ENCODE measurements at places on chromosomes 1 and 21. TPM values are rescaled to one million over a fixed set of nuclear protein-coding genes. Genes with fewer than 3 reads are reported as not detected.
A peak's percentile ranks its signal among the peaks of the same experiment; 100 is the strongest.

JUN gene
- total RNA-seq, result 1,209 TPM

RGS16 gene
- 1.3 TPM for total RNA-seq

- no peaks in the 10 kb centered on the region for H3K4me1 ChIP-seq
- no peaks in the 10 kb centered on the region for H3K36me3 ChIP-seq
- H3K4me3 ChIP-seq, result no peak overlapping the region
- DNase-seq, result no peak
Measured at GRCh38 chr1:96253246-96254035, 468.1 kb upstream of the PTBP2 start.

DNA sequence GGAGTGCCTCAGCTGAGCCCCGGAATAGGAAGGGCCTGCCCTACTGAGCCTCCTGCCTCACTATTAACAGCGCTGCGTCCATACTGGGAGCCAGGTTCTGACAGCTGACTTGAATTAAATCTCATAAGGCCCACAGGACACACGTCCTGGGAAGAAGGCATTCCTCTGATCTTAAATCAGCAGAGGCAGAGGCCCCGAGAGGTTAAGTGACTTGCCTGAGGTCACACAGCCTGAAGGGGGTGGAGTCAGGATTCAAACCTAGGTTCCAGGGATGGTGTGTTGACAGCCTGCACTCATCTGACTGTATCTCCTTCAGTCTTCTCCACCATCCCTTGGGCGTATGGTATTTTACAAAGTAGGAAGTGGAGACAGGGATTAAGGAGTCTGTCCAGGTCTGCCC, 79.8 kb downstream of the AJAP1 start:
- no peak overlapping the region for H3K27ac ChIP-seq
- H3K36me3 ChIP-seq, result no peaks in the 10 kb centered on the region
- H3K4me3 ChIP-seq, result no peak overlapping the region

LRP8 gene
- 24.9 TPM for total RNA-seq

- no peak overlapping the region for H3K4me3 ChIP-seq
- peaks cover 2% of the 10 kb centered on the region for H3K27me3 ChIP-seq
Measured at GRCh38 chr1:78038071-78038470, 7.7 kb upstream of the GIPC2 start.

DNA sequence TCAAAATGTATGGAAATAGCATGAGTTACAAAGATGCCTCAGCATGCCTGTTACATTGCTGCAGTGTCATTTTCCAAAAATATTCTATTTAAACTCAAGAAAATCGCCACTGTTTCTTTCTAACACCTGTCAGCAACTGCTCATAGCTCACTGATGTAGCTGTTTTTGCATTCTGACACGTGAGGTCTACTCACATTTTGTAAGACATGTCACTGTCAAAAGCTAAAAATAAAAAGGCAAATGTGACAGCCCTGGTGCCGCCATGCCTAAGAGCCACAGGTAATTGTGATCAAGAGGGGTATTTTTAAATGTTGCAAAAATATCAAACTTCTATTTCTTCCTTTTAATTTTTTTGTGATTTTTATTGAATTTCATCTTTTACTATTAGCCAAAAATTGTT, 556.2 kb upstream of the TMPRSS15 start:
- no peaks in the 10 kb centered on the region for H3K36me3 ChIP-seq
- no peak for DNase-seq
- H3K4me1 ChIP-seq, result no peaks in the 10 kb centered on the region
- no peak overlapping the region for H3K27ac ChIP-seq
- no peak overlapping the region for H3K4me3 ChIP-seq
- no peaks in the 10 kb centered on the region for H3K27me3 ChIP-seq

DNA sequence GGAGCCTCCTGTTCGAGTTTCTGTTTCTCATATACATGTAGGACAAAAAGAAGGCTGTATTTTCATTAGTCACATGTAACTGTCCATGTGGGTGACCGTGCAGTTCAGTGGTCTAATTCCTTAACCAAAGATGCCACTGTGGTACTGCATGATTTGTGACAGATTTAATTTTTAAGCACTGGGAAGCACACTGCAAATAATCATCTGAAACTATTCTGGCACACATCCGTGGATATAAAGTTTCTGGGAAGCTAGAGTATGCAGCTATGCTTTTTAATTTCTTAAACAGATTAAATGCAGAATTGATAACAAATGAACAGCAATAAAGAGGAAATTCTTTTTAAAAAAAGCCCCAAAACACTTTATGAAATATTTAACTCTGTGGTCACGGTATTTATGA, 254.8 kb downstream of the LMO4 start:
- DNase-seq, result no peak
- H3K27ac ChIP-seq, result no peak overlapping the region
- no peaks in the 10 kb centered on the region for H3K4me1 ChIP-seq
- no peak overlapping the region for H3K4me3 ChIP-seq
- no peaks in the 10 kb centered on the region for H3K36me3 ChIP-seq

DNA sequence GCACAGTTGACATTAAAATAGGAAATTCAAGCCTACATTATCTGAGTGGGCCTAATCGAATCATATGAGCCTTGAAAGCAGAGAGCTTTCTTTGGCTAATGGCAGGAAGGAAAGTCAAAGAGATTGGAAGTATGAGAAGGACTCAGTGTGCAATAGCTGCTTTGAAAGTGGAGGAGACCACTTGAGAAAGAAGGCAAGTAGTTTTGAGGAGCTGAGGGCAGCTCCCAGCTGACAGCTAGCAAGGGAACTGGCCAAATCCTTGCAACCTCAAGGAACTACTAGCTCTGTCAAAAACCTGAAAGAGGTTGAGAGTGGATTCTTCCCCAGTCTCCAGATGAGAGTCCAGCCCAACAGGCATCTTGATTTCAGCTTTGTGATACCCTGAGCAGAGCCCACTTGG, 149.0 kb upstream of the CACYBP start:
- no peaks in the 10 kb centered on the region for H3K36me3 ChIP-seq
- H3K27ac ChIP-seq, result no peak overlapping the region
- no peak overlapping the region for H3K4me3 ChIP-seq
- DNase-seq, result no peak

SLC16A4 gene
- 0.34 TPM for total RNA-seq

- no peaks in the 10 kb centered on the region for H3K4me1 ChIP-seq
- no peak for DNase-seq
- H3K27ac ChIP-seq, result no peak overlapping the region
- no peaks in the 10 kb centered on the region for H3K36me3 ChIP-seq
- no peaks in the 10 kb centered on the region for H3K27me3 ChIP-seq
Measured at GRCh38 chr21:26810266-26810665, 34.9 kb downstream of the ADAMTS1 start.

DNA sequence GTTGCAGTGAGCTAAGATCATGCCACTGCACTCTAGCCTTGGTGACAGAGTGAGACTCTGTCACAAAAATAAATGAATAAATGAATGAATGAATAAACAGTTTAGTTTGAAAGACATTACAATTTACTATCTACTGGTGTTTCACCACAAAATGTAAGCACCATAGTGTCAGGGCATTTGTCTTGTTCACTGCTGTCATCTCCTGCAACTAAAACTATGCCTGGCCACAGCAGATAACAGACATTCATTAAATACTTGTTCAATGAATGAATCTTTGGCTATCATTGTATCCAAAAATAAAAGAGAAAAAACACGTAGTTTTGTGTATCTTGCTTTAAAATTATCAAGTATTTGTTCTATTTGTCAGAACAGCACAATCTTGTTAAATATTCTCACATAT, 32.5 kb downstream of the SASS6 start:
- no peaks in the 10 kb centered on the region for H3K4me1 ChIP-seq
- no peak overlapping the region for H3K27ac ChIP-seq
- no peak overlapping the region for H3K4me3 ChIP-seq
- H3K27me3 ChIP-seq, result no peaks in the 10 kb centered on the region
- DNase-seq, result no peak

NR0B2 gene
- not detected for total RNA-seq

GRCh38 chr1:203128716-203129500, 1.4 kb downstream of the ADORA1 start:
- H3K4me3 ChIP-seq, result no peak overlapping the region
- no peaks in the 10 kb centered on the region for H3K36me3 ChIP-seq
- H3K27ac ChIP-seq, result no peak overlapping the region
- H3K27me3 ChIP-seq, result peaks cover 8% of the 10 kb centered on the region

GRCh38 chr1:150695561-150695960, 1.4 kb downstream of the GOLPH3L start:
- H3K4me3 ChIP-seq, result no peak overlapping the region
- no peaks in the 10 kb centered on the region for H3K4me1 ChIP-seq
- no peak for DNase-seq
- no peak overlapping the region for H3K27ac ChIP-seq
- H3K36me3 ChIP-seq, result peaks cover 29% of the 10 kb centered on the region
- no peaks in the 10 kb centered on the region for H3K27me3 ChIP-seq

OXCT2 gene
- 0.42 TPM for total RNA-seq

DNA sequence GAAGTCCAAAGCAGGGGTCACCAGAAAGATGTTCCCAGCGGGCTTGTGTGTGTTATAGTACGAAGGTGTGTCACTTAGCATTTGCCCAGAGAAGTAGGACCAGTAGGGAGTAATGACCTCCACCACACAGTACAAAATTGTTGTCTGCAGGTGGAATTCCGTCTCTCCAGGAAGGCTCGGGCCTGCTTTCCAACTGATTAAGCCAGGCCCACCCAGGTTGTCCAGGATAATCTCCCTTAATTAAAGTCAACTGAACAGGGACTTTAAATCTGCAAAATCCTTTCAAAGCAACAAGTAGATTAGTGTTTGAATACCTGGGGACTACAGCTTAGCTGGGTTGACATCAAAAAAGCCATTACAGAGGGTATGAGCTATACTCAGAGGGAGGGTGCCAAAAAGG, 131.3 kb downstream of the BACH1 start:
- H3K4me3 ChIP-seq, result no peak overlapping the region
- H3K27me3 ChIP-seq, result no peaks in the 10 kb centered on the region

IL24 gene
- total RNA-seq, result not detected

HEATR1 gene
- 43.0 TPM for total RNA-seq

DNA sequence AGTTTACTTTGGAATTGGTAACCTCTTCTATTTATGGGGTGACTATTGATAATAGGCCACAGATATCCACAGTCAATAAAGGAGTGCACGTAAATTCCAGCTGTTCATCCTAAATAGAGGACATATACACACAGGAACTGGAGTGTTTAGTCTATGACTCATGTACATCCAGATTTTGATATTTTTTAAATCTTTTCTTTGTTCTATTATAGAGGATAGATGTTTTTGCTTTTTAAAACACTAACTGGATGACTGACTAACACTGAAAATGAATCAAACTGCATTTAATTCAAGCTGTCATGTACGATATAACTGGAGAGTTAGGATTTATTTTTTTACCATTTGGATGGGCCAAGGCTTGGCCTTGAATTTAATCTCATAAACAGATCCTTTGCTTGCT, 45.9 kb downstream of the RGL1 start:
- no peak overlapping the region for H3K4me3 ChIP-seq
- H3K4me1 ChIP-seq, result no peaks in the 10 kb centered on the region
- H3K36me3 ChIP-seq, result no peaks in the 10 kb centered on the region
- H3K27me3 ChIP-seq, result no peaks in the 10 kb centered on the region
- no peak overlapping the region for H3K27ac ChIP-seq

ADGRL2 gene
- not detected for total RNA-seq

DNA sequence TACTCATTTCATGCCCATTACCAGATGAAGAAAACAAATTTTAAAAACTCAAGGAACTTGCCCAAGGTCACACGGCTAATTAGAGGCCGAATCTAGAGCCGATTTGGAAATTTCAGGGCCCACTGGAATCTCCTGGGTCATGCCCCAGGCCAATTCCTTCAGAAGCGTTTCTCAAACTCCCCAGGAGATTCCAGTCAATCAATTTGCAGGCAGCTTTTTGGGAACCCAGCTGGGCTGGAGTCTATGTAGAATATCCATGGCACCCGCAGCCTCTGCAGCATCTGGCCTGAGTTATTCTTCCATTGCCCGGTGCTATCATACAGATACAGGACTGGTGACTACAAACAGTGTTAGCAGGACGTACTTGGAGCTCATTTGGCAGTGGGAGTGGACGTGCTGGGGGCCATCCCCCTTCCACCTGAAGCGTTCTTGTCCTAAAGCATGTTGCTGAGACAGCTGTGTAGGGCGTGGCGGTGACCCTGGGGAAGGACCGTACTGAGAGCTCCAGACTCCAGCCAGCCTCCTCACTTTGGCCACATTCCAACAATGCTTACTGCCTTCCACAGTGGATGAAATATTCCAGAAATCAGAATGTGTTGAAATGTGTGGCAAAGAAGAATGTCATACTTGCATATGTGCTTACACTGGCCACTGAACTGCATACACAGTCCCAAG, 38.3 kb downstream of the ABCG1 start:
- H3K4me1 ChIP-seq, result peaks cover 25% of the 10 kb centered on the region
- no peaks in the 10 kb centered on the region for H3K27me3 ChIP-seq
- no peak for DNase-seq
- H3K36me3 ChIP-seq, result no peaks in the 10 kb centered on the region

- no peaks in the 10 kb centered on the region for H3K27me3 ChIP-seq
- peaks cover 11% of the 10 kb centered on the region for H3K36me3 ChIP-seq
- H3K4me3 ChIP-seq, result no peak overlapping the region
- H3K27ac ChIP-seq, result peak overlapping the region; percentile 77
- DNase-seq, result no peak
Measured at GRCh38 chr1:221727146-221728036, 14.5 kb downstream of the DUSP10 start.

XCL2 gene
- 32.6 TPM for total RNA-seq

DNA sequence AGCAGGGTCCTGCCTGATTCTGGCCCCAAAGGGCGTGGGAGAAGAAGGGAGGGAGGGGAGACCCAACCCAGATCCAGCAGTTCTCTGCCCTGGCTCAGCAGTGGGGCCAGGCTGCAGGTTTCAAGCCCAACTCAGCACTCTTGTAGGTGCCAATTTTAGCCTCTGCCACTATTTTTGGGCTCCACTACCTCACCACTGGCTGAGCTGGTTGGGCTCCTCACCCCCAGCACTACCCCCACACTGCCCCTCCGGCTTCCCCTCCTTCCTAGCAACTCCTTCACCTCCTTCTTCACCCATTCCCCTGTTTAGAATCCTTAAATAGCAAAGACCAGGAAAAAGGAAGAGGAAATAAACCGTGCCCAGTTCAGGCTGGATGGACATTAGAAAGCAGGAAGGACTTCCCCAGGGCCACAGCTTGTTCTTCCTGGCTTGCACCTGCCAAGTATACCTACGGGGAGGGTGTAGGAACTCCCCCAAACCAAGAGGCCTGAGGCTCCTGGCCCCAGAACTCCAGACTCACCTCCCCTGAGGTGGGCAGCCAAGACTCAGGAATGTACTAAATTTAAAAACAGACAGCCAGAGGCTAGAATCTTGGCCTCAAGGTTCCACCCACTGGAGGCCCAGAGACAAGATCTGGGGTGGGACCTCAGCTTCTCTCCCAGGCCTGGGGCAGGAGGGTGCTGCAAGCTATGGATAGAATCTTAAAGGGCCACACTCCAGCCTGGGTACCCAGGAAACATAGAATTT, 1.4 kb upstream of the ARHGEF2 start:
- H3K27me3 ChIP-seq, result no peaks in the 10 kb centered on the region
- peaks cover 72% of the 10 kb centered on the region for H3K4me1 ChIP-seq
- H3K36me3 ChIP-seq, result peaks cover 4% of the 10 kb centered on the region
- DNase-seq, result no peak

GRCh38 chr1:2587071-2587859, 688 bp downstream of the PRXL2B start:
- no peaks in the 10 kb centered on the region for H3K27me3 ChIP-seq
- H3K4me1 ChIP-seq, result peaks cover 36% of the 10 kb centered on the region
- peak overlapping the region; percentile 51 for H3K4me3 ChIP-seq
- H3K36me3 ChIP-seq, result peaks cover 6% of the 10 kb centered on the region
- DNase-seq, result peak; percentile 38
